Activated naive CD8-positive, alpha-beta T cell treated with anti-CD3 and anti-CD28 coated beads, Interleukin-2, amount 50 U/mL, for 24 hours (primary cell): ENCODE measurements at places on chromosomes 1 and 21.

GRCh38 chr1:25987951-25988350 lies 9.9 kb downstream of the PAFAH2 start:
- DNase-seq = no peak

DNA sequence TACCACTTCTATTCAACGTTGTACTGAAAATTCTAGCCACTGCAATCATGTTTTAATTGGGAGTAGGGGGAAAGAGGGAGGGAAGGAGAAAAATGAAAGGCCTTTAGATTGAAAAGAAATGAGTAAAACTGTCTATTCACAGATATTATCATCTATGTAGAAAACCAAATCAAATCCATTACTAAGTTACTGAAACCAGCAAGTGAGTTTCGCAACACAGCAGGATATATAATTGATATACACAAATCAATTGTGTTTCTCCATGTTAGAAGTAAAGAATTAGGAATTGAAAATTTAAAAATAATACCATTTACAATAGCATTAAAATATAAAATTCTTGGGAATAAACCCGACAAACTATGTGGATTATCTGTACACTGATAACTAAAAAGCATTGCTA lies 19.2 kb downstream of the SFT2D2 start:
- DNase-seq = no peak

DNA sequence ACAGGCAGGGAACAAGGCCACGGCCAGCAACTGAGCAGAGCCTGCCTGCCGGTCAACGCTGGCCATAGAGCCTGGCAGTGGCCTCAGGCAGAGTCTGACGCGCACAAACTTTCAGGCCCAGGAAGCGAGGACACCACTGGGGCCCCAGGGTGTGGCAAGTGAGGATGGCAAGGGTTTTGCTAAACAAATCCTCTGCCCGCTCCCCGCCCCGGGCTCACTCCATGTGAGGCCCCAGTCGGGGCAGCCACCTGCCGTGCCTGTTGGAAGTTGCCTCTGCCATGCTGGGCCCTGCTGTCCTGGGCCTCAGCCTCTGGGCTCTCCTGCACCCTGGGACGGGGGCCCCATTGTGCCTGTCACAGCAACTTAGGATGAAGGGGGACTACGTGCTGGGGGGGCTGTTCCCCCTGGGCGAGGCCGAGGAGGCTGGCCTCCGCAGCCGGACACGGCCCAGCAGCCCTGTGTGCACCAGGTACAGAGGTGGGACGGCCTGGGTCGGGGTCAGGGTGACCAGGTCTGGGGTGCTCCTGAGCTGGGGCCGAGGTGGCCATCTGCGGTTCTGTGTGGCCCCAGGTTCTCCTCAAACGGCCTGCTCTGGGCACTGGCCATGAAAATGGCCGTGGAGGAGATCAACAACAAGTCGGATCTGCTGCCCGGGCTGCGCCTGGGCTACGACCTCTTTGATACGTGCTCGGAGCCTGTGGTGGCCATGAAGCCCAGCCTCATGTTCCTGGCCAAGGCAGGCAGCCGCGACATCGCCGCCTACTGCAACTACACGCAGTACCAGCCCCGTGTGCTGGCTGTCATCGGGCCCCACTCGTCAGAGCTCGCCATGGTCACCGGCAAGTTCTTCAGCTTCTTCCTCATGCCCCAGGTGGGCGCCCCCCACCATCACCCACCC lies at the start of gene TAS1R3:
TSS of gene TAS1R3 (plus strand) at position 213 of the 898 bp plus-strand sequence. CDS start at position 279, 66 bp downstream.
- no peak for DNase-seq

- DNase-seq = no peak
These were observed 272.0 kb downstream of the BRINP3 start for GRCh38 chr1:190205713-190206112.

- DNase-seq = no peak
These were observed 11.3 kb upstream of the SYT6 start for GRCh38 chr1:114164840-114165543.
